Stimulated activated CD4-positive, alpha-beta T cell treated with anti-CD3 and anti-CD28 coated beads, Interleukin-1b, Interleukin-23, amount 100 ng/mL, for 1 hour (primary cell): ENCODE measurements at places on chromosomes 11 and 22.

GRCh38 chr22:23109441-23109978 lies 32.3 kb downstream of the RSPH14 start:
- DNase-seq = no peak

DNA sequence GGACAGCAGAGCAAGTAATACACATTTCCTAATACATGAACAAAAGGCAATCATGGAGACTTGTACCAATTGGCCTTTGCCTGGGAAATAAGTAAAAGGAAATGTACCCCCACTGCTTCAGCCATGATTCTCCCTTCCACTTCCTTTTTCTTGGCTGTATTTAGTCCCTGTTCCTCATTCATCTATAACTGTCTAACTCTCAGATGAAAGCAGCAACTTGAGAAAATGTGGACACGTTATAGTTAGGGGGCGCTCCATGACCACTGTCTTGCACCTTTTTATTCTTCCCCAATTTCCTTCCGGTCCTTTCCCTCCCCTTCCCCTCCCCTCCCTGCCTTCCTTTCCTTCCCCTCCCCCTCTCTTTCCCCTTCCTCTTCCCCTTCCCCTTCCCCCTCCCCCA lies 61.3 kb upstream of the BARX2 start:
- DNase-seq = no peak

- no peak for DNase-seq
Observed at GRCh38 chr22:37119872-37120271, 10.4 kb upstream of the TMPRSS6 start.

GRCh38 chr22:38300946-38301345 lies 16.3 kb downstream of the CSNK1E start:
- DNase-seq = no peak

DNA sequence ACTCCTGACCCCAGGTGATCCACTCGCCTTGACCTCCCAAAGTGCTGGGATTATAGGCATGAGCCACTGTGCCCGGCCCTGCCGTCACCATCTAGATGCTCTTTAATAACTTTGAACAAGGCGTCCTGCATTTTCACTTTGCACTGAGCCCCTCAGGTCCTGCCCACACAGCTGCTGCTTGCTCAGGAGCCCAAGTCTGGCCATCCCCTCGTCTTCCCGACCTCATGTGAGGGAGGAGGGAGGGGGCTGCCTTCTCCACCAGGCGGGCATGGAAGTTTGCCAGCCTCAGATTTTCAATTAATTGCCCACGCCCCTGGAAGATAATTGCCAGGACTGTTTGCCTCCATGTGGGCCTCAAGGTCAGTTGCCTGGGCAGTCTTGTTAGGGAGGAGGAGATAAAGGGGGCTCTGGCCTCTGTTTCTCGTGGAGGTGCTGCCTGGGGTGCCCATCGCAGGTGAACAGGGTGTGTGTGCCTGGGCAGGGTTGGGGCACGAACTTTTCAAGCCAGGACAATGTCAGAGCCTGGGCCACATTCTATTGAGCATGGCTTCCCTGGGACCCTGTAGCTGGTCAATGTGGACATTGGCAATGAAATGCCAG lies 27.9 kb upstream of the MYEOV start:
- no peak for DNase-seq

DNA sequence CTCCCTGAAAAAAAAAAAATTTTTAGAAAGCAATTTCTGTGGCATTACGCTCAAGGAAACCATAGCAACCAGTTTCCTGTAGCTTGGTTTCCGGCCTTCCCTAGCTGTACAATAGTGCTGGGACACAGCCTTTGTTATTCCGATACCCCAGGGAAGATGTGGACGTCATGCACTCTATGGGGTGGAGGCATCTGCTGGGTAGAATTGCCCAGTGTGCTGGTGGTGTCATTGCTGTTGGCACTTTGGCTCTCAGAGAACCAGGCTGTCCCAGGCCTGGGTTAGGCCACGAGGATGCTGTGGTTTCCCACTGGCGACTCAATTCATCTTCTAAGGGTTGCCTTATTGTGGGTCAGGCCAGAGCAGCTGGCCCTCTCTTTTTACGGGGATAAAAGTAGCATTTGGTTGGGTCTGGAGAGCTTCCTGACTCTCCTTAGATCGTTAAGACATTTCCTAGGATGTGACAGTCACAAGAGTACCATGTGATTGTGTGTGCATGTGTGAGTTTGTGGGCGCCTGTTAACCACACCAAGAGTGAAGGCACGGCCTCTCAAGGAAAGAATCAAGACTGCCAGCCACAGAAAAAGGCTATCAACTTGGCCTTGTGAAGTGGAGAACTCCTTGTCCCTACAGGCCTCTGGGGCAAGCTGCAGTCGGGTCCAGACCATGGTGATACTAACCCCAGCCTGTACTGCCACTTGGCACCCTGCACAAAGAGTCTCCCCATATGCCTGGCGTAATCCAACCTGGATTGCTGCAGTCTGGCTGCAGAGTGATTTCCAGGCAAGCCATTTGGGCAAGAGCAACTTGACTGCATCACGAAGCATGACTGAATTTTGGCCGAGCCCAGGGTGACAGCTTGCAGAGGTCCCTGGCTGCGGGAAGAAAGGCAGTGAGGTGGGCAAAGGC lies 35.9 kb upstream of the NAV2 start:
- no peak for DNase-seq

DNA sequence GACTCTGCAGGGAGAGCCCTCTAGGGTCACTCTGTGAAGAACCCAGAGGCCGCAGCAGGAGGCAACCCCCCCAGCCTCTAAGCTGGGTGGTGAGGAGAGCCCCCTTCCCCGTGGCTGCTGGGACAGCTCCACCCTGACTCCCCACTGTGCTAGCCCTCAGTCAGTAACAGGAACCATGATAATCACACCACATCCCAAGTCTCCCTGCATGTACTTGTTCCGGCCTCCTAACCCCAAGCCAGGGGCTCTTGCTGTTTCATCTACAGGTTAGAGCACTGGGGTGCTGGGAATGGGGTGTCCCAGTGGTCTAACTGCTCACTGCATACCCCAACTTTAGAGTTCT lies 26.9 kb downstream of the ARVCF start:
- DNase-seq = no peak

GRCh38 chr11:76030968-76031590 lies 175.2 kb downstream of the WNT11 start:
- no peak for DNase-seq

DNA sequence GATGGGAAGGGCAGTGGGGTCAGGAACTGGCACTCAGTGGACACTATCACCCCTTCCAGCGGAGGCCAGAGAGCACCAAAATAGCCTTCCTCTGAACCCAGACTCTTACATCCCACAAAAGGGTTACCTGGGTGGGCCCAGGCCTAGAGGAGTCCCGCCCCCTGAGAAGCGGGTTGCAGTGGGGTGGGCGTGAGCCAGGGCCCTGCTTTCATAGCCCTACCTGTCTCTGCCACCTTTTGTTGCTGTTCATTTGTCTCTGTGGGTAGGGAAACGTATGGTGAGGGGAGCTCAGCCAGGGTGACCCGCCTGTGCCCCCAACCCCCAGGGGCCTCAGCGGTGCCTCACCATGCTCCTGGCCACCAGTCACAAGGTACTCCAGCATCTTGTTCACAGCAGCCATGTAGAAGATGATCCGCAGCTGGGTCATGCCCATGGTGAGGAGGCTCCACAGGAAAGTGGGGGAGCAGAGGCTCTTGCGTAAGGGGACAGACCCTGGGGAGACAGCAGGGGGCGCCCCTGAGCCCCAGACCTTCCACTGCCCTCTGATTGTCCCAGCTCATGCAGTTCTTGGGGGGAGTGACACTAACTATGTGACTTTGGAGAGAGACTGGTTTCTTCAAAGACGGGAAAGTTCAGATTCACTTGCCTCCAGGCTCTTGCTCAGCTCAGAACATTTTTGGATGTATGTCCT lies 24.0 kb downstream of the SLC43A1 start:
- no peak for DNase-seq

DNA sequence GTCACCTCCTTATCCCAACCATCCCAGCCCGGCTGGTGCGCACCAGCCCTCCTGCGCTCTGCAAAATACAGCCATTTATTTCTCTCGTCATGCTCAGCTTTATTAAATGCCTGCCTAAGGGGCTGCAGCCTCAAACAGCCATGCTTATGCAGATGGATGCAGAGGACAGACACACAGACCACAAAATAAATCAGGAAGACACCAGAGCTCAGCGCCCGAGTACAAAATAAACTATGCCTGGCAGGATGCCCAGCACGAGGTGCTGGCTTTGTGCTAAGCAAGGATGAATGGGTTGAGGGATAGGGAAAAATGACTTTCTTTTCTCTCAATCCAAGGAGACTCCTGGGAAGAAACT lies 70.5 kb downstream of the RPUSD4 start:
- no peak for DNase-seq

GRCh38 chr22:50569896-50570535 lies 7.3 kb upstream of the SYCE3 start:
- no peak for DNase-seq

DNA sequence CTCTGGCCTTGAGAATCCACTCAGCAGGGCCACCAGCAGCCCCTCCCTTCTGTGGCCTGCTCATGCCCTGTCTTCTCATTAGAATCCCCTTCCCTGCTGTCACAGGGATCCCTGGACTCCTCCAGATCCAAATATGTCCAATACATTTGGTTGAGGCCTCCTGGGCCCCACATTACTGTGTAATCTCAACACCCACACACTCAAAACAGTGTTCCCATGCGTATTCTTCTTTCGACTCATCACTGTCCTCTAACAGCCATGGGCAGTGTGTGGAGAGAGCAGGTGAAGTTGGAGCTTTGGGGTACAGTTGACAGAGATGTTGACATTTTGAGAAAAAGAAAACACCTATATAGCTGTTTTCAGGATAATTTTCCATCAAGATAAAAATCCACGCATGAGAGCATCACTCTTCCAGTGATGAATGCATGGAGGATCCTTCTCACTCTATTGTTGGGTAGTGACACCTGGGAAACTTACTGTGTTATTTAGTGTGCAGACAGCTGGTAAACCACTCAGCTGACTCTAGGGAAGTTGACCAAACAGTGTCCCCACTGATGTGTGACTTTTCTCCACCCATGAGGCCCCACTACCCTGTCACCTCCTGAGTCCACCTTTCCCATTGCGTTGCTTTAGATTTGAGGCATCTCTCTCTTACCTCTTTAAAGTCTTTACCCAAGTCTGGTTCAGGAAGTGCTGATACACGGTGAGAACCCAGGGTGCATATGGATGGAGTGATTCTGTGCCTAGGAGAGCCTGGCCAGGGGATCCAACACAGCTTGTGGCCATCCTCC lies 28.7 kb upstream of the VPREB1 start:
- DNase-seq = no peak

GRCh38 chr11:17188675-17189074 lies 19.1 kb downstream of the PIK3C2A start:
- no peak for DNase-seq

DNA sequence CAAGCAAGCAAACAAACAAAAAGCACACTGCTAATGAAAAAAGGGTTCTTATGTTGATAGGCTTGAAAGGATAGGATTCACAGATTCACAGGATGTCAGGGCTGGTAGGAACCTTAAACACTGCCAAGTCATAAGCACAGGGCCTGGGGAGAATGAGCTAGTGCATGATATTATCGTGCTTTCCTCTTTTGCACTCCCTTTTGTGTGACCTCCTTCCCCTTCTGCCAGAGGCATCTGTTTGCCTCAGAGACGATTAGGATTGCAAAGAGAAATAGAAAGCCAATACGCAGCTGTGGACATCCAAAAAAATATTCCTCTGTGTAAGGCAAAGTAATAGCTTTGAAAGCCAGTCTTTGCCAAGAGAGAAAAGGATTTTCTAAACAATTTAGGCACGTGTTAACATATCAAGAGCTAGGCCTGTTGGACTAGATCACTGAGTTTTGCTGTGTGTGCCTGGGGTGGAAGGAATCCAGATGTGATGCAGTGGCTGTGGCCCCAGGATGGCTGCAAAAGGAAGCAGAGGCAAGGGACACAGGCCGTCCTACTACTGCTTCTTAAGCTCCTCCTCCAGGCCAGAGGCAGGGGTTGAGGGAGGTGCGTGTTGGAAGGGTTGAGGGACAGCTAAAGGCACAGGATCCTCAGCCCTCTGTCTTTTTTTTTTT lies 30.6 kb downstream of the MCHR1 start:
- DNase-seq = no peak

- DNase-seq = no peak
Observed at GRCh38 chr22:45420539-45420938, 7.0 kb downstream of the RIBC2 start.

DNA sequence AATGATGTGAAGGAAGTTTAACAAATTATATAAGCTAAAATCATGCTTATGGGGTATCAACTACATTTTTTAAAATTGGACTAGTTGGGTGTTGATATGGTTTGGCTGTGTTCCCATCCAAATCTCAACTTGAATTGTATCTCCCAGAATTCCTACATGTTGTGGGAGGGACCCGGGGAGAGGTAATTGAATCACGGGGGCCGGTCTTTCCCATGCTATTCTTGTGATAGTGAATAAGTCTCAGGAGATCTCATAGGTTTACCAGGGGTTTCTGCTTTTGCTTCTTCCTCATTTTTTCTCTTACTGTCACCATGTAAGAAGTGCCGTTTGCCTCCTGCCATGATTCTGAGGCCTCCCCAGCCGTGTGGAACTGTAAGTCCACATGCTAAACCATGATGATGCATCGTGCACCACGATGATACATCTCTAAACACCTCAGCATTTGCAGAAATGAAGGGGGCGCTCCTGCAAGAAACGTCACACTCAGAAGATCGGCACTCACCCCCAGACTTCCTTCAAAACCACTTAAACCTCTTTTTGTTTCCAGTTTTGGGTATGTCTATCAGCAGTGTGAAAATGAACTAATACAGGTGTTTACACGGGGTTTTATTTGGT lies 340.0 kb downstream of the SHANK2 start:
- no peak for DNase-seq
